NCI-H2171 treated with DMSO at 0.1 percent for 48 hours (cell line): ENCODE measurements at places on chromosomes 7 and 10.

DNA sequence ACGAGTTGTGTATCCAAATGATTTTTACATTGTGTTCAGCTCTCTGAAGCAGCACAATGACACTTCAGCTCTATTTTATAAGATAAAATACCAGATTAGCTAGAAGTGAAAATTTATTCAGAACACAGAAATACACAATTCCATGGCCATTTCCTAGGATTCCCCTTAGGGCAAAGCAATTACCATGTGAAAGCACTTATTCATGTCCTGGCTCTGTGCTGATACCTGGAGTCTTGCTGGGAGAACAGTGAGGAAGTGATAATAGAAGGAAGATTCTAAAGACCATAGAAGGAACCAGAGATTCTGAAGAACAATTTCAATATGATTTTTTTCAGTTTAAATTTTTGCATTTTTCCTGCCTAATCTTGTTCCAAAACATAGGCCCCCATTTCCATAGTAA lies 657.4 kb upstream of the ZWINT start:
- DNase-seq = no peak

DNA sequence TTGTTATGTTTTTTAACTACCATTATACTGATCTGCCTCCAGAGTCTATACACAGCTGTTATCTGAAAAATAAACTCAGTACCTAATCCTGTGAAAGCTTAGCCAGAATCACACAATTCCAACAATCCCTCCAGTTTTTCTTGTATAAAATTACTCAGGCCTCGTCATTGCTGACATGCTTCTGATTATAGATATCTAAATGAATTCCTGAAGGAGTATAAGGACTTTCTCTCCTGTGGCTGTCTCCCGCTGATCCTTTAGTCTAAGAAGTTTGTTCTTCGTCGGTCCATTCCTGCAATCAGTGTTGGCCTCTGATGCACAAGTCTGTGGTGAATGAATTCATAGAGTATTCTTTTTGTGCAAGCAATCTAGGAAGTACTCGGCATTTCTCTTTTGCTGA lies 288.9 kb upstream of the SEMA3C start:
- DNase-seq = no peak

DNA sequence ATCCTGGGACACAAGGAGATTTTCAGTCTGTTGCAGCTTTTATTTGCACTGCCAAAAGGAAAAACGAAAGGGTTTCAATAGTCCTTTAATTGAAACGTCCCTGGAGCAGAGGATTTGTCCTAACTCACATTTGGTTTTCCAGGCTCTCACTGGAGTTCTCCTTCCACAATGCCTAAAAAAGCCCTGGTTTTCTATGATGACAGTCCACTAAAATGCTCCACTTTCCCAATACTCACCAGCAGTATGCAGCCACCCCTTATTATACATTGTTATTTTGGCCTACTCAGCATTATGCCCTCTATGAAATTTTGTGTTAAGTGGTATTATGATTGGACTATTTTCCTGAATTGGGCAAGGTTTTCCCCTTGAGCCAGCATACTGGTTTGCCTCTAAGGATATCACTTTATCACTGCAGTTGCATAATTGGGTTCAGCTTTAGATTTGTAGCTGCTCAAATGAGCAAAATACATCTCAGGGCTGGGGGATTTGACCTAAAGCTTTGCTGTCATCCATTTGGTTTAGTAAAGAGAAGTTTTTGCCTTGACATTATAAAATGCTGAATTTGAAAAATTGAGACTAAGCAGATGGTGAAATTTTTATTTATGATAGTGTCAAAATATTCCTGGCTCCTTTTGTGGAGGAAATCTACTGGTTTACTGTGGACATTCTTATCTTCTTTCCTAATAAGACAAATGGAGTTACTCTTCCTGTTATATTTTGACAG lies 239.2 kb downstream of the RNLS start:
- DNase-seq = no peak

DNA sequence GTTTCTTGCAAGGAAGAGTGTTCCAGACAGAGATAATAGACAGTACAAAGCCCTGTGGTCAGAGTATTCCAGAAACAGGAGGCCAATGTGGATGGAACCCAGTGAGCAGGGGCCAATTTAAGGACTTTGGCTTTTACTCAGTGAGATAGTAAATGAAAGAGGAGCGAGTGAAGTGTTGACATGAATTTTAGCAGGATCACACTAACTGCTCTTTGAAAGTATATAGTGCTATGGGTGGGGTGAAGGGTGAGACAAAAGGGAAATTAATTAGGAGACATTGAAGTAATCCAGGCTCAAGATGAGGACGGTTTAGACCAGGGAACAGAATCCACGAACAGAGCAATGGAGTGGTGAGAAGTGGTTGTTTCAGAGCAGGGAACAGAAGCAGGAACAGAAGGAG lies 62.2 kb upstream of the TES start:
- DNase-seq = no peak

- no peak for DNase-seq
Observed at GRCh38 chr10:62047960-62048383, 146.5 kb downstream of the ARID5B start.

DNA sequence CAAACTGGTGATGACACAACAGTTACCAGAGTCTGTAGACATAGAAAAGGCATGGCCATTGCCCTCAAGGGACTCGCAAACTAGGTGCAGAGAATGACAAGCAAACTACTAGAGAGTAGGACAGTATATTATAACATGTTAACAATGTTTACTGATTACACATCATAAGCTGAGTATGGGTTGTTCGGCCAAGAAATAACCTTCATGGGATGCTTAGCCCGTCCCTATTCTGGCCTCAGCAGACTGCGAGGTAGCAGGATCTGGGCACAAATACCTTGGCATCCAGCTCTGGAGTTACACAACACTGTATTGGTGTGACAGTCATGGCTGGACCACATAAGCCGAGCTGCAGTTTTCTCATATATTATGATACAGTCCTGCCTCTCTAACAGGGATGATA lies 51.4 kb downstream of the ABCB4 start:
- no peak for DNase-seq

GRCh38 chr7:110204527-110204926 lies 886.4 kb upstream of the LRRN3 start:
- DNase-seq = no peak

DNA sequence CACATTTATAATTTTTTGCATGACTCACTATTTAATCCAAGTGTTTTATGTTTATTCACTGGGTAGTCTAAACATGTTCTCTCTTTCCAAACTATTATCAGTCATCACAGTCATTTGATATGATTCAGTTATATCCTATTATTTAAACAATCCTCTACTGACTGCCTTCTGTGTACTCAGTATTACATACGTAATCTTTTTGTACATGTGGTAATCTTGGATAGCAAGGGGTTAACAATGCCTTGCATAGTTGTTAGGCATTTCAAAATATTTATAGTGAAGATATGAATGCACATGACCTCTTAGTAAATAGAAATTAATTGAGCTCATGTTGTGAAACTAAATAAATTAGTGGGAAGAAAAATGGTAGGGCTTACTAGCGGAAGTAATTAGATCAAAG lies 379.4 kb upstream of the KIAA1217 start:
- DNase-seq = no peak

- DNase-seq = no peak
Observed at GRCh38 chr7:33039903-33040292, 22.7 kb downstream of the NT5C3A start.
